ENCODE measurements at places on chromosomes 2 and 18.

DNA sequence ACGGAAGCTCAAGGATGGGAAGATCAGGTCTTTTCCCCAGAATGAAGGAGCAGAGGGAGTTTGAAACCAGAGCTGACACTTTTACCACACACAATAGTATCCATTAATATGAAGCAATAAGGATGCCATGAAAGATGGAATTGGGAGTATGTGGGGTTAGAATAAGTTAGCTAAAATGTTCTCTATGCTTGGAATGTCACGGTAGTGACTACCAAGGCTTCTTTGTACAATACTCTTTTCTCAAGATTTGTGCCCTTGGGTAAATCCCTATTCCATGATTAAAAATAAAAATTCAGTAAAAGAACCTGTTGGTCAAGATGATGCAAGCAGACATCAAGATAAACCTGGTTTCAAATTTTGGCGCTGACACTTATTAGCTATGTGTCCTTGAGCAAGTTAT lies 75.0 kb downstream of the NRXN1 start:
- DNase-seq = no peak

GRCh38 chr2:45497355-45497754 lies 113.7 kb downstream of the SRBD1 start:
- DNase-seq = no peak

DNA sequence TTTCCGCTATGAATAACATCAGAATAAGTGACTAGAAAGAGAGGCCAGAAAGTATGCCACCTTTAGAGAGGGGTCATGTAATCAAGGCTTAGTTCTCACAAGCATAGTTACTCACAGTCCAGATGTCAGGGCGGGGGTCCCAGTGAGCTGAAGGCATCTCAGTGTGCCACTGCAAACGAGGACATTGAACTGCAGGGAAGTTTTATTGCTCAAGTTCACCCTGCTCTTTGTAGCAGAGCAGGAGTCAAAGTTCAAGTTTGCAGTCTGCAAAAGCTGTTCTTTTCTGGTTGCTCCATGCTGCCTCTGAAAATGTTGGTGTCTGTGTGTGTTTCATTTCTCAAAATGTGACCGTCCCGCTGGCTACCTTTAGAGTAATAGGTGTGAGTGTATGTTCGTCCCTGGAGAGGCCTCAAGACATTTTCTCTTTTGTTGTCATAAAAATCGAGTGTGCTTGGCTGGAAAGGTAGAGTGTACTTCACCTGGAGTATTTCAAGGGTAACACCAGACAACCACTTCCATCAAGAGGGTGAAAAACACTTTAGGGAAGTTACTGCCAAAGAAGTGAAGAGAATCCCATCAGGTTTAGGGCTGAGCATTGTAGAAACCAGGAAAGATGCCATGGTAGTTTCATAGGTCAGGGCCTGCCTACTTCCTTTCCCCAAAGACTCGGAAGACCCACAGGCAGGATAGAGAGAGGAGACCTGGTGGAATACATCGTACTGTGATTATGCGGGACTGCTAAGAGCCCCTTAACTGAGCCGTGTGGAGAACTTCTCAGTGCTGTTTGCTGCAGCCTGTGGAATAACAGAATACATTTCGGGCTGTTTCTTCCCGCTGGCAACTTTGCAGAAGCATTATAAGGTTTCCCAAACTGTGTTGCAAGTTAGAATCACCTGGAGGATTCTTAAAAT lies 89.9 kb downstream of the LYPD6 start:
- no peak for DNase-seq

GRCh38 chr18:2222270-2223185 lies 348.8 kb downstream of the METTL4 start:
- DNase-seq = no peak

- peak; percentile 39 for DNase-seq
Observed at GRCh38 chr2:239150125-239151011, 250.5 kb downstream of the HDAC4 start.

Data from CD4-positive, alpha-beta T cell treated with Interleukin-15 for 1 hour (primary cell).